Stimulated activated CD4-positive, alpha-beta T cell treated with anti-CD3 and anti-CD28 coated beads, Interleukin-15, amount 100 ng/mL, for 1 hour (primary cell): ENCODE measurements at places on chromosomes 4 and X.

GRCh38 chrX:148337873-148338272 lies 162.5 kb upstream of the AFF2 start:
- DNase-seq: no peak

DNA sequence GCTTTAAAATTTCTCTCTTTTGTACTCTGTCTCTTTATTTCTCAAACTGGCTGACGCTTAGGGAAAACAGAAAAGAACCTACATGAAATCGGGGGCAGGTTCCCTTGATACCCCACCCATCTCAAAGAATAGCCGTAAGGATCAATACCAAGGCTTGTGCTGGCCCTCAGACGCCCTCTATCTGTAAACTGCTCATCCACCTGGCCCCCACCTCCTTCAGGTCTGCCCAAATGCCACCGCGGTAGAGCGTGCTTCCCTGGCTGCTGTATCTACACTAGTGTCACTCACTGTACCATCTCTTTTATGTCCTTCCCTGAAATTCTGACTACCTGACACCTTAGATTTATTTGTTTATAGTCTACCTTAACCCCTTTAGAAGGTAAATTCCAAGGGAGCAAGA lies 62.8 kb downstream of the SMIM20 start:
- DNase-seq: no peak

DNA sequence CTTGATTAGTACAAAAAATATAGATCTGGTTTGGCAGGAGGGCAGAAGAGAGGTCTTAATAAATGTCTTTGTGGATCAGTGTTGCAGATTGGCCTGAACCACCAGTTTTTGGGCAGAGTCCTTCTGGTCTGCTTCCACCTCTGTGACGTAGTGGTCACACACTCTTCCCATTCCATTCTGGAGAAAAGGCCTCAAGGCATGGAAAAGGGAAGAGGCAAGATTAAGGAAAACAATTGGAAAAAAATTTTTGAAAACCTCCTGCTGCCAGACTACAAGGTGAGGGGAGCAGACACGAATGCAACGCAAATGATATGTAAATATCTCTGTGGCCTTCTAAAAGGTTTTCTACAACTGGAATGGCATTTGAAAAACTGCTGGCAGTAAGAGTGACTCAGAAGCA lies 24.3 kb upstream of the FAM47C start:
- no peak for DNase-seq

DNA sequence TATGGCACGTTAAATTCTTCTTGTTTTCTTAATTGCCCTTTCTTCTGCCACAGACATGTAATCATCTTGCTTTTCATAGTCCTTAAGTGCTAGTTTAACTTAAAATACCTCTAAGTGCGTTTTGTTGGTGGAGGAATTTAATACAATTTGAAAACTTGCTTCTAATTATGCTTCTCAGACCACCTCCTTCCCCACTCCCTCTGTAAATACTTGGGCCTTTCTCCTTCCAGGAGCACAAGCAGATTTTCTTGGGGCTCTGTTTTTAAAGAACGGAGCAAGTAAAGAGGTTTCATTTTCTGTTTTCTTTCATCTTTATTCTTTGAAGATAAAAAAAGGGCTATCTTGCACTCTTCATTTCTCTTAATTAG lies 559 bp upstream of the PCDH18 start:
- DNase-seq: no peak

GRCh38 chr4:11073621-11074051 lies 355.1 kb downstream of the HS3ST1 start:
- no peak for DNase-seq

DNA sequence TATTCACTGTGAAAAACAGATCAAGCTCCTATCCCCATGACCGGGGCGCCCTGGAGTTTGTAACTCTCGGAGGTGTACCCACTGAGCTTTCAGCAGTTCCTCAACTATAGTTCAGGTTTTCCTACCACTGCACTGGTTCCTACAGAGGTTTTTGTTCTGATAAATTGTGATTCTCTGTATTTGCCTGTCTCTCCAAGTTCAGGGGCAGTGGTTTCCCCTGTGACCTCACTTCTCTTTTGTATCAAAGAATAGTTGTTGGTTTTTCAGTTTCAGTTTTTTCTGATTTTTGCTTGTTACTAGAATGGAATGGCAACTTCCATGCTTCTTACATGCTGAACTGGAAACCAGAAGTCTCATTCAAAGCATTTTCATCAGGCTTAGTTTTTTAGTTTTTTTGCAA lies 56.8 kb upstream of the PLS3 start:
- DNase-seq: no peak

DNA sequence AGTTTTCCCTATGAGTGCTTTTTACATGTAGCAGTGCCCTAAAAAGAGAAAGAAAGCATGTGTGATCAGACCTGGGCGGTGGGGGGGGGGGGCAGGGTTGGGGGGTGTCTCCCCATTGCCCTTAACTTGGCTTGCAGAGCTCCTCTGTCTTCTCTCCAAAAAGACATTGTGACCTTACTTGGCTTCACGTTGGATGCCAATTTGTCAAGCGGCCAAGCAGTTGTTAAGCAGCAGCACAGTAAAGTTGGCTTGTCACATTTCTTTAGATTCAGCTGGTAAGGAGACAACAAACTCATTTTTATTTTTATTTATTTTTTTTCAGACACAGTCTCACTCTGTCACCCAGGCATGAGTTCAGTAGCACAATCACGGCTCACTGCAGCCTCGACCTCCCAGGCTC lies 57.3 kb upstream of the ZNF157 start:
- DNase-seq: no peak
